ENCODE measurements at places on chromosomes 3 and 15.

DNA sequence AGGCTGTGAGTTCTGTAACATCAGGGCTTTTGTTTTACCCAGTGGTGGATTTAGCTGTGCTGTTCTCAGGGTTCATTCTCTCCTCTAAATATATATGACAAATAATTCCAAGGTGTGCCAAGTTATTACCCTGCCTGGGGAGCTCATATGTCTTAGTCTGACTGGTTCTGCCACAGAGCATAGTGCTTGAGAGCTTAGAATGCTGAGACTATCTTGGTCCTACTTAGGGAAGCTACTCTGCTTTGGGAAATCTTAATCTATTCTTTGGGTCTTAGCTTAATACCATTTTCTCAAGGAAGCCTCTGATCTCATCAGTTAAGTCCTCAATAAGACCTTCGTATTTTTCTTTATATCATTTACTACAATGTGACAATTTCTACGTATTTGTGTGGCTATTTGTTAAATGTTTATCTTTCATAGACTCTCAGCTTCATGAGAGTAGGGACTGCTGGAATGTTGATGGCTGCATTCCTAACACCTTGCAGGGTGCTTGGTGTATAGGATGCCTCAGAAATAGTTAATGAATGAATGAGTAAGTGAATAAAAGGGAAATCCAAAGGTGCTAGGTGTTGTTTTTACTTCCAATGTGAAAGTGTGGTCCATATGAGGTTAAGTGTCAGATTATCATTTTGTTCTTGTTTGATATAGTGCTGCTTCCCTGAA, 1.8 kb downstream of the OTOL1 start:
- DNase-seq: no peak

GRCh38 chr3:81197386-81197785, 564.1 kb downstream of the GBE1 start:
- no peak for DNase-seq

- no peak for DNase-seq
Measured at GRCh38 chr15:100383302-100384107, 41.7 kb upstream of the ADAMTS17 start.

- no peak for DNase-seq
Measured at GRCh38 chr3:105656651-105657504, 211.9 kb downstream of the CBLB start.

DNA sequence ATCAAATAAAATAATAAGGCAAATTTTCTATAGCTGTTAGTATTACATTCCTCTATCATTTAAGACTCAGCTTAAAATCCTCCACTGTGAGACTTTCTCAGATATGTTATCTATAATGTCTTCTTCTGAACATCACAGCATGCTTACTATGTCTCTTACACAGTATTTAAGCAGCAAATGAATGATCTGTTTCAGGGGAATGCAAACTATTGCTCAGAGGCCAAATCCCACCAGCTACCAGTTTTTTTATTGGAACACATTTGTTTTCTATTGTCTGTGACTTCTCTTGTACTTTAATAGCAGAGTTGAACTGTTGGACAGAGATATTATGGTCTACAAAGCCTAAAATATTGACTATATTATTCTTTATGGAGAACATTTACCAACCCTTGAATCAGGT, 59.6 kb downstream of the C3orf38 start:
- DNase-seq: no peak

DNA sequence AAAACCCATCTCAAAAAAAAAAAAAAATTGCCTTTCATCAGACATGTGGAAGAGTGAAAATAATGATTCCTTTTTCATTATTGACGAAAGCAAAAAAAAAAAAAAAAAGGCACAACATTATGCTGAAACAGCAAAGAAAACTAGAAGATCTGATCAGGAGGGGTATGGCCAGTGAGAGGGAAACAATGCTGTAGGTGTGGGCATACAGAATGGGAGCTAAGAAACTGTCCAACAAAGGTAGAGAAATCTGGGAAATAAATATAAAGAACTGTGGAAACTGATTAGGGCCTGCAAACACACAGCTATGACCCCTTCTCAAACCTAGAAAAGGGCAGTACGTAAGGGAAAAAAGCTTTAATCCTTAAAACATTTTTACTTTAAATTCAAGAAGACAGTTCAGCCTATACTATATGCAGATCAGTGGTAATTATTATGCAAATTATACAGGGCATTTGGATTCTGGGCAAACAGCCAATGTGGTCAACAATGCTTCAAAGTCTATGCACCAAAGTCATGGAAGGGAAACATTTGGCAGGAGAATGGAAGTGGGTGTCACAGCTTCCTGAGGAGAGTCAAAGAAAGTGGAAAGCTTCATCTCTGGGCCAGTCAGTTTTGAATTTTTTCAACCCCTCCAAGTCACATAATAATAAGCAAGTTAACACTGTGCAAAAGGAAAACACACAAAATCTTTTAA, 68.3 kb upstream of the SLC12A8 start:
- no peak for DNase-seq

- DNase-seq: no peak
Measured at GRCh38 chr15:101070502-101071273, 151.5 kb downstream of the LRRK1 start.

DNA sequence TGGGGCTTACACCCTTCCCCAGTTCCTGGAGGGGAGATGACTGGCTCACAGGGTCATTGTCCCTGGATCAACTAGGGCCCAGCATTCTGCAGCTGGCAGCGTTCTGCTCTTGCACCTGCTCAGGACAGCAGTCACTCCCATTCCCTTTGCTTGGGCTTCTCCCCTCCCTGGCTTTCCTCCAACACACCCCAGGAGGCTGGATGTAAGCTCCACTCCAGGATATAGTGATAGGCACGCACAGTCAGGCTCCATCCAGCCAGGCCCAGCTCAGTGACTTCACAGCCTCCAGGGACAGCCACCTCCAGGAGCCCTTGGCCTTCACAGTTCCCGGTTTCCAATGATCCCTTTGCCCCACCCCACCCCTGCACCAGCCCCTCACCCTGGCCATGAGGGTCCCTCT, 1.9 kb downstream of the SPTBN5 start:
- DNase-seq: no peak

- DNase-seq: no peak
Measured at GRCh38 chr3:31095255-31095654, 200.8 kb upstream of the GADL1 start.

GRCh38 chr3:99012051-99012450, 110.6 kb upstream of the DCBLD2 start:
- no peak for DNase-seq

DNA sequence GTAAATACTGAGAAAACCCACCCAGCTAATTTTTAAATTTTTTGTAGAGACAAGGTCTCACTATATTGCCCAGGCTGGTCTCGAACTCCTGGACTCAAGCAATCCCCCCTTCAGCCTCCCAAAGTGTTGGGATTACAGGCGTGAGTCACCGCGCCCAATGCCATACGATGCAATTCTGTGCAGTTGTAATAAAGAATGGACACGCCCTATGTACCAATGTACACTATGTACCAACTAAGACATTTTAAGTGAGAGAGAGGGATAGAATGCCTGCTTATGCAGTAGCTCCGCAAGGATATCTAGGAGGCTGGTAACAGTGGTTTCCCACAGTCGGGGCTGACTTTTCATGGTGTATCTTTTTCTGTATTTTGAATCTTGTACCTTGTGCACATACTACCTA, 14.6 kb downstream of the ZNF710 start:
- no peak for DNase-seq

- no peak for DNase-seq
Measured at GRCh38 chr3:125083776-125084175, 28.0 kb upstream of the HEG1 start.

GRCh38 chr3:113594066-113594465, 61.7 kb downstream of the SIDT1 start:
- no peak for DNase-seq
